Mesenteric fat pad (tissue), 1 donor: ENCODE measurements at places on chromosomes 4 and X. TPM values are rescaled to one million over a fixed set of nuclear protein-coding genes. Genes with fewer than 3 reads are reported as not detected.

GRCh38 chrX:150896632-150897031 is 1.8 kb downstream of the CD99L2 start:
- DNase-seq: no peak

- no peak for DNase-seq
These were observed 291.9 kb downstream of the FAM47A start for GRCh38 chrX:33840176-33840575.

DNA sequence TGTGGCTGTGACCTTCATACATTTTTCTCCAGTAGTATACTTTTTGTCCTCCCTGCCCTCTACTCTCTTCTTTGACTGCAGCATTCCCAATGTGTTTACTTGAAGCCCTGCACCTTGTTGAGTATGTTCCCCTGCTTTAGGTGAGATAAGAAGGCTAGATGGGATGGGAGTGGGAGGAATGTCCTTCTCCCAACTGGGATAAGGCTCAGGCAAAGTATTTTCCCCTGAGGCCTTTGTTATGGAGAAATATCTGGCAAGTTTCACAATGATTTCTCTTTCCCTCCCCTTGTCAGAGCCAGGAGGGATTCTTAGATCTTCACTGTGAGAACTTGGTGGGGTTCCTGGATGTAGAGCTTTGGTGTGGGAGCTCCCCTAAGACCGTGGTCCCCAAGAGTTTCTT is 131.8 kb downstream of the CLCN5 start:
- no peak for DNase-seq

DNA sequence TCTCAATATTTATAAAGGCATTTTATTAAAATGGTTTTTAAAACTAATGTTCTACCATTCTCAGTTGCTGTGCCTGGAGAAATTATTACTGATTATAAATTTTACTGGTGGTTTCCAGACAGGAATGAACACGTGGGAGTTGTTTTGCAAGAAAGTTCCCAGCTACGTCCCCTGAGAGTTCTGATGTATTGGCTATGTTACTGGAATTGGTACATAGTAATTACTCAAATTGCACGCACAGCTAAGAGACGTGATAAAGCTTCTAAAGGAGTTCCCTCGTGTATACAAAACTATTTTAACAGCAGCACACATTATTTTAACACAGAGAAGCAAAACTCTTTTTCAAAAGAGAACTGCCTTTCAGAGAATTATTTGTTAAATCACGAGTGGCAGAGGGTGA is 292.2 kb downstream of the NLGN4X start:
- DNase-seq: no peak

- no peak for DNase-seq
These were observed 90.2 kb upstream of the UNC5C start for GRCh38 chr4:95638920-95639501.

- DNase-seq: no peak
These were observed 1638.8 kb upstream of the PCDH7 start for GRCh38 chr4:29081234-29081955.

DNA sequence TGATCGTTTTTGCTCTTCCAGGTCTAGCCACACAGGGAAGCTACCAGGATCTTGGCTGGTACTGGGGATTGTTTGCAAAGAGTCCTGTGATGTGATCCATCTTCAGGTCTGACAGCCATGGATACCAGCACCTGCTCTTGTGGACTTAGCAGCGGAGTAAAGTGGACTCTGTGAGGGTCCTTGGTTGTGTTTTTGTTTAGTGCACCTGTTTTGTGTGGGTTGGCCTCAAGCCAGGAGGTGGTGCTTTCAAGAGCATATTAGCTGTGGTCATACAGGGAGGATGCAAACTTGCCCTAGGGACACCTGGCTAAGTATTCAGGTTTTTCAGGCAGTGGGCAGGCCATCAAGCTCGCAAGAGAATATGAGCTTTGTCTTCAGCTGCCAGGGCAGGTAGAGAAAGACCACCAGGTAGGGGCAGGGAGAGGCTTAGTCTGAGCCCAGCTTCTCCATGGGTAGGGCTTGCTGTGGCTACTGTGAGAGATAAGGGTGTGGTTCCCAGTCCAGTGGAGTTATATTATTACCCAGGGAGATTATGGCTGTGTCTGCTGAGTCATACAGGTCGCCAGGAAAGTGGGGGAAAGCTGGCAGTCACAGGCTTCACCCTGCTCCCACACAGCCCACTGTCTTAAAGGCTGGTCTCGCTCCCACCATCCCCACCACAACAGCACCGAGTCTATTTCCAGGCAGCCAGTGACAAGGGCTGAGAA is 293.7 kb downstream of the PCDH18 start:
- DNase-seq: no peak

DNA sequence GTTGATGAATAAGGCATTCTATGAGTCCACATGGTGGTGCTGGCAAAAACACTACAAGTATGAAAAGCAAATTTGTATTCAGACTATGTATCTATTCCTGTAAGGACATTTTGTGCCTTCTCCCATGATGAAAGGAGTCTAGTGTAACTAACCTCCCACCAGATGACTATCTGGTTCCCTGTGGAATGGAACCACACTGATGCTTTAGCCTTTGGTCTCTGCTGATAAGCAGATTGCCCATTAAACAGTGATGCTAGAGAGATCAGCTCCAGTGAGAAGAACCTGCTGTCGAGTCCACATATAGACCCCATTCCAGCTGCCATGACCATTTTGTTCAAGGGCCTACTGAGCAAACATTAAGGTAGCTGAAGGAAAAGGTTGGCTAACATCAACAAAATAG is 10.5 kb upstream of the THOC2 start:
- no peak for DNase-seq

DNA sequence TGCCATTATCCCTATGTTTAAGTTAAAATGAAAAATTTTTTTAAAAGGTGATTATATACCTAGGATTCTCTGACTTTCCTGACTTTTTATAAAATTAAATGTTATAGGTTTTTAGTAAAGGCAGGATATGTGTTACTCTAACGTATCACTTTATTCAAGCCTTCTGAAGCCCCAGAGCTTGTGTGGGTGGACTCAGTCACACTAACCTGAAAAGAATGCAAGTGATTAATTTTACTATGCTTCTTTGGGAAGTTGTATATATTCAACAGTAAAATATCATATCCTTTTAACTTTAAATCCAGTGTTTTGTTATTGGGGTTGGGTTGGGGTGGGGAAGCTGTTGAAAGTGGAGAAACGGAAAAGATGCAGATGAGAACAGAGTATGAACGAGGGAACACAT is 22.8 kb downstream of the PDLIM3 start:
- no peak for DNase-seq

GRCh38 chrX:24651783-24652182 is 4.6 kb upstream of the PCYT1B start:
- no peak for DNase-seq

DNA sequence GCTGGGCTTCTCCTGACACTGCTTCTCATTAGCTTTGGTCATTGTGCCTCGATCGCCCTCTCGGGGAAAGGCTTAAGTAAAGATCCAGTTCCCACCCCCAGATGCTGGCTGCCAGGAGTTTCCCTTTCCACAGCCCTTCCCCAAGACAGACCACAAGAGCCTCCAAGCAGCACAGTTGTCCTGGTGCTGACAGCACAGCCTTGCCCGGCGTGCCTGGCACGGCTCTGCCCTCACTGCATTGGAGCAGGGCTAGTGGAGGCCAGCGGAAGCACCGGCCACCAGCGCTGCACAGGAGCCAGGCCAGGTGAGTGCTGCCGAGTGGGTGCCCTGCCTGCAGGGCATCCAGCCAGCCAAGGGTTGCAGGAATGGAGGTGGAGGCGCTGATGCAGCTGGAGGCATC is 9.7 kb upstream of the MSANTD1 start:
- no peak for DNase-seq

- no peak for DNase-seq
These were observed 203.0 kb downstream of the BMPR1B start for GRCh38 chr4:94960708-94961107.

DNA sequence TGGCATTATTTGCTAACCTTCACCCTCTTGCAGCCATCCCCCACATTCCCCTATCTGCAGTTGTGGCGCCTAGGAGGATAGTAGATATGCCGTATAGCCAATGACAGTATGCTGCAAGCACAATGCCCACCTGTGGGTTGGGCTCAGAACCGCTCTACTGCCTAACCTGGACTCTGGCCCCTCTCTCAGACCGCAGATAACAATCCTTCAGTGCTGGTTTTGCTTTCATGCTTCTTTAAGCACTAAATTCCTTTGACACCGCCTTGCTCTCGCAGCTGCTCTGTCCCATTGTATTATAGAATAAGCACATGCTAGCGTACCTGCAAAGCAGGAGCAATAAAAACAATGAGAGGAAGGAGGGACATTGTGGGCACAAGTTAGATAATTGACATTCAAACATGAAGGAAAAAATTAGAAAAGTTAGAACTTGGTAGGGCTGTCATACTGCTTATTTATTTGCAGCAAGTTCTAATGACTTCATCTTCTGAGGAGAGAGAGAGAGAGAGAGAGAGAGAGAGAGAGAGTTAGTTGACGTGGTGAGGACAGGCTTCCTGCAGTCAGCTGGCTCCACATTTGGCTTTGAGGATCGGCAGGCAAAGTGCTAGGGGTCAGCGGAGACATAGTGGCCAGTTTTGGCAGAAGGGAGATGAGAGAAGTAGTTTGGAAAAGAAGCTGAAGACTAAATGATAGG is 55.8 kb downstream of the WWC2 start:
- DNase-seq: no peak

GRCh38 chr4:87426865-87427517 is 4.6 kb downstream of the NUDT9 start:
- DNase-seq: no peak

DNA sequence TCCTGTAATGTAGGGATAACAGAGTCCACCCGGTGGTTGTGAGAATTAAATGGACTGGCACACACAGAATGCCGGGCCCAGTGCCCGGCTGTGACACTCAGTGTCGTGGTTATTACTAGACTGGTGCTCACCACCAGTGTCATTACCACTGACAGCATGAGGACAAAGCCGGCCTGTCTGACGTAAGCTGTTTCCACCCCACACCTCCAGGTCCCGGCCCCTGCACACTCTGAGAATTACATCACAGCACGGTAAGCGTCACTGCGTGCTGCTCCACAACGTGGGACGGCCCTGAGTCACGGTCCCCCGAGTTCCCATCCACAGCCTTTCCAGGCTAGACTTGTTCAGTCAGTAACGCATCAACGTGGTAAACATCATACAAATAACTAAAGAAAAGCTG is 22.9 kb downstream of the FAT1 start:
- no peak for DNase-seq

GRCh38 chrX:34631479-34632220 is 25.4 kb downstream of the TMEM47 start:
- DNase-seq: no peak

DNA sequence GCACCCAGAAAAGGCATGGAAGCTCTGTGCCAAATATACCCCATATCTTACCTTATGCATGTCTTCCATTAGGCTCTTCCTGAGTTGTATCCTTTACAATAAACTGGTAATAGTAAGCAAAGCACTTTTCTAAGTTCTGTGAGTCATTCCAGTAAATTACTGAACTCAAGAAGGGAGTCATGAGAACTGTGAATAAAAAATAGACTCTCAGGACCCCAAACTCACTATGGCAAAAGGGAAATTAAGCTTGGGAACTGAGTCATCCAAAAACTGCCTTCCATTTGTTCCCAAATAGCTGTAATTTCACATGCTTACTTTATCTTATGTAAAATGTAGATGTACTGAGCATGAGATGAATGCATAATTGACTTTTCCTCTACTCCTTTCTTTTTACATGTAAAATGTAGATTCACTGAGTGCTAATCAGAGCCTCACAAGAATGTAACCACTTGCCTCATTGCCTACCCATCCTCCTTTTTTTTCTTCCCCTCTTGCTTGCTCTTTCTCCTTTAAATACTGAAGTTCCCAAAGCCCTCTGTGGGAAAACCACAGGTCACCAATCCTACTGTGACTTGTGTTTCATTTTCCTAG is 8.1 kb downstream of the TCEAL3 start:
- no peak for DNase-seq

DNA sequence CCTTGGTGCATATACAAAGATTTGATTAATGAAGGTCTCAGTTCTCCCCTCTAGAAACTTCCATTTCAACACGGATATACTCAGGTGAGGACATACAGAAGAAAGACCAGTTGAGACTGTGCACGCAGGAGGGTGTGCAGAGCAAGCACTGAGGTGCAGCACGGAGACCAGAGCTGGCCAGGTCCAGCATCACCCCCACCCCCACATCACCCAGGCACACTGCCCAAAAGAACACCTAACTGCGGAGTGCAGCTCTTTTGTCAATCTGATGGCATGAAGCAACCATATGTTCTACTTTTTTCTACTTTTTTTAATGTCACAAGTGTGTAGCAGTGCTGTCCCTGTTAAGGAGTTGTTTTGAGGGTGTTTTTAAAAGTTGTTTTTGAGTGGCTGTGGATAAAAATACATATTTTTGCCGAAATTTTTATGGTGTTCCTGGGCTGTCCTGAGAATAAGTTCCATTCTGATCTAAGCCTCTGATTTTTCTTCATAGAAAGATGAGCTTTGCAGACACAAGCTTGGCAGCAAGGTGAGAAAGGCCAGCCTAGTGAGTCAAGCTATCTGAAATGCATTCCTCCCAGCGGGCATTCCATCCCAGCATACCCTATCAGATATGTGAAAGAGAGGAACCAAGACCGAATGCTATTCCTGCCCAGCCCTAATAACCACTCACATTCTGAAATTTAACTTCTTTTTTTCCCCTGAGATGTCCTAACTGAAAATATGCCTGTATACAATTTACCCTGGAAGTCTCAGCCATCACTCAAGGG is 173.7 kb downstream of the PTTG2 start:
- no peak for DNase-seq

GRCh38 chr4:56730097-56730496 is 49.0 kb upstream of the HOPX start:
- DNase-seq: no peak

DNA sequence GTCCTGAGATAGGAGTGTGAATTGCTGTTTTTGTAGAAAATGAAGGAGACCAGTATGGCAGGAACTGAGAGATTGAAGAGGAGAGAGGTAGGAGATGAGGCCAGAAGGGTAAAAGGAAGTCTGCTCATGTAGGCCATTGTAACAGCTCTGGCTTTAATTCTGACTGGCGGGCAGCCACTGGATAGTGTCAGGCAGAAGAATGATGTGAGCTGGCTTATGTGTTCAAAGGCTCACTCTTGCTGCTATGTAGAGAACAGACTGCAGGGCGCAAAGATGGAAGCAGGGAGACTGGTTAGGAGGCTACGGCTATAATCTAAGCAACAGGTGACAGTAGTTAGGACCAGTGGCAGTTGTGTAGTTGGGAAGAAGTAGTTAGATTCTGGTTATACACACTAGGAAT is 160.2 kb upstream of the FGF13 start:
- no peak for DNase-seq

- no peak for DNase-seq
These were observed 215.3 kb downstream of the MID1IP1 start for GRCh38 chrX:39016556-39016955.

GRCh38 chr4:140423106-140423505 is 4.3 kb downstream of the CLGN start:
- DNase-seq: no peak

Gene DHRSX
- total RNA-seq: 27.0 TPM

Gene PAK3
- total RNA-seq: 1.3 TPM

Gene CENPVL1
- total RNA-seq: not detected

Gene FGFBP2
- total RNA-seq: 16.3 TPM

Gene PGAM4
- total RNA-seq: not detected

Gene MAGEA3
- total RNA-seq: not detected

Gene CCDC110
- 0.19 TPM for total RNA-seq

Gene TCEAL1
- 22.3 TPM for total RNA-seq
